ENCODE measurements at places on chromosomes 5 and 9.

DNA sequence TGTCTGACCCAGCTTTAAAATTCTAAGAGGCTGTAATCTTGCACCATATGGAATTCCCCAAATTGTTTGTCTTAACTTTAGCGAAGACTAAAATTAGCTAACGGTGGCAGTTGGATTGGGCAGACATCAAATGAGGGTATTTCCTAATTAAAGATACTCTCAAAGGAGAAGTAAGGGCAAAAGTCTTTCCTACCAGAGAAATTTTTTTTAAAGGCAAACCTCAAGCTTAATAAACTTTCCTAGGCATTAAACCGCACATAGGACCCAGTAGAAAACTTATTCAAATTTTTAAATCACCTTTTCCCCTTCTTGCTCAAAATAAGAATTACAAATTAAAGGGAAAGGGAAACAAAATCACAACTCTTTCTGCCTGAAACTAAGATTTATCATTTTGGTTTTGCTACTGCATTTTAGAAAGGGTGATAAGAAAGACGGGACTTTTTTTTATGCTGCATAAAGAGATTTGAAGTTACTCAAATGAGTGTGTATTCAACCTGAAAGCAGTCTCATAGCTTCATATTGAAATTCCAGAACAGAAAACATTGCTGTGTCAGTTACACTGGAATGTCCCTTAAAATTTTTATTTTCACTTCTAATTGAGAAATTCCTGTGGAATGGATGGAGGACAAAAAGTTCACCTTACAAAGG, 189.1 kb upstream of the PTGER4 start:
- no peak for DNase-seq

DNA sequence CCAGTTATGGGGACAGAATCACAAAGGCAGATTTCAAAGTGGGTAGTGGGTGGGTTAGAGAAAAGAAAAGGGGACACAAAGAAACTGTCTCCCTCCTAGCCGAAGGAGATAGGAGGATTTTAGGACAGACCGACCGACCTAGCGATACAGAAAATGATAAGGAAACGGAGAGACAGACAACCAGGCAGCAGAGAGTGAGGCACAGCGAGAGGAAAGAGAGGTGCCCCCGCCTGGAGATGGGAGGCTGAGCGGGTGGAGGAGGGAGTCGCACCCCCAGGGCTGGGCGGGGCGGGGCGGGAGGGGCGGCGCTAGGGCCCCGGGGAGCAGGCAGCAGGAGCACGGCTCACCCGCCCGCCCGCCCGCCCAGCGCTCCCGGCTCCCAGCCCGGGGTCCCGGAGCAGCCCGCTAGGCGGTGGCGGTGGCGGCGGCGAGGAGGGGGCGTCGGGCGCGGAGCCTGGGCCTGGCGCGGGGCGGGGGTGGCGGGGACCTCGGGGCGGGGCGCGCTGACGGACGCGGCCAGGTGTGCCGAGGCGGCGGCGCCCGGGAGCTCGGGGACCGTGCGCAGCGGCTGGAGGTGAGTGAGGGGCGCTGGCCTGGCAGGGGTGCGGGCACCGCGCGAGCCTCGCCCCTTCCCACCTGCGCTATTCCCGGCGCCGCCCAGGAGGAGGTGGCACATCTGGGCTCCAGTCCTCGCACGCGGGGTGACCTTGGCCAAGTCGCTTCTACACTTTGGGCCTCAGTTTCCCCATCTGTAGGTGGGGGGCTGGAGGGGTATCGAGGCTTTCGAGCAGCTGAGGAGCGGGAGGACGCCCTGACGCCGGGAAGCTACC, 15.9 kb upstream of the SYNPO start:
- DNase-seq: no peak

GRCh38 chr5:149298842-149299404, 27.3 kb downstream of the AFAP1L1 start:
- no peak for DNase-seq

DNA sequence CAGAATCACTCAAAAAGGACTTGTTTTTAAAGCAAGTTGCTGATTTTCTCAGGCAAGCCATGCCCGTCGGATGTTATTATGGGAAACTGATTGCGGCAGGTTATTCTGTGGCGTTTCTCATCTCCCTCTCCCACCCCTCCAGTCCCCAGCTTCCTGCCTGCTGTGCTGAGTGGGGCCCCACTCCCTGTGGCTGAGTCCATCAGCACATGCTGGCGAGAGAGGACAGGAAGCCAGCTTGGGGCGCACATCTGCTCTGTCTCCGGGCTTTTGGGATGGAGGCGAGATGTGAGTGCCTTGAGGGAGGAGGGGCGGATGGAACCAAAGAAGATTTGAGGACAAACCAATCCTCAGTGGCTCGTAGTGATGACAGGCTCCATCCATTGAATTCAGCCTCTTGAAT, 108.0 kb downstream of the DAPK1 start:
- DNase-seq: no peak

- DNase-seq: no peak
These were observed 278.4 kb downstream of the NSG2 start for GRCh38 chr5:174323878-174324281.

DNA sequence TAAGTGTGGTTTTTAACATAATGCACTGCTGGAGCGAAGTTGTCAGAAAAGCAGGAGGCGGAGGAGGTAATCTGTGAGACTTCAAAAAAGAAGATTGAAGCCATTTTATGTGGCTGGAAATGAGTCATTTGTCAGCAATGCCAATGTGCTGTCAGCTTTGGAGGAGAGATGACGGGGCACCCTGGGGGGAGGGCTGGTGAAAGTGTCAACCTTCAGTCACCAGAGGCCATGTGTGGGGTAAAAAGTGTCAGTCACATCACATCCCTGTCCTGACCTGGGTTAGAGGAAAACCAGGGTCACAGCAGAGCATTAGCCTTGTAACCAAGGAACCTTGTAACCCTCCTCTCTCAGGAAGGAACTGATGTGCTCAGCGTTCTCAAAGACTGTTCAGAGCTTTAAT, 59.1 kb downstream of the TLR4 start:
- DNase-seq: no peak

GRCh38 chr5:176381423-176381822, 7.0 kb downstream of the NOP16 start:
- no peak for DNase-seq

DNA sequence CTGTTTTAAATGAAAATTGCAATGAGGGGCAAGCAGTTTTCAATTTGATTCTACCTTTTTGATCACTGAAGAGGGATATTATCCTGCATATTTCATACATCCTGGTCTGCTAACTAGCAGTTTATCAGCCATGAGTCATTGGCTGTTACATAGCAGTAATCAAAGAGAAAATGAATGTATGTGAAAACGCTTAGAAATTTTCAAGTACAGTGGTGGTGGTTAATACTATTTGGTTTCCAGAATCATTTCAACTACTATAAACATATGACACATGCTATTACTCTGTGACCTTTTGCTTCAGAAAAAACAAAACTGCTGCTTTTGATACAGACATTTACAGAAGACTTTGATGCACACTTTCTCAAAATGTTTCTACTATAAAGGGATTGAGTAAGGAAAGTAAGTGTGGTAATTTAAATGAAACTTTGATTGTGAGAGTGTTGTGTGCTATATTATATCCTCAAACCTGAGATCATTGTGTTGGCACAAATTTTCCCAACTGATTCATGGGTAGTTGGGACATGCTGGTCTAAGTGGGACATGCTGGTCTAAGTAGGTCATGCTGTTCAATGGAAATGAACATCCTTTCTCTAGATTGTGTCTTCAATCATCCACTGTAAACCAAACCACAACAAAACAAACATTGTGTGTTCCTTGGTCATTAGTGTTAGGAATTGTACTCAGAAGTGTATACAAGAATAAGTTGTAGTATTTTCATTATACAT, 5.1 kb downstream of the RNF14 start:
- DNase-seq: no peak

GRCh38 chr9:14011799-14012560, 302.0 kb downstream of the NFIB start:
- no peak for DNase-seq

- no peak for DNase-seq
These were observed 21.0 kb downstream of the PAEP start for GRCh38 chr9:135582541-135582940.

DNA sequence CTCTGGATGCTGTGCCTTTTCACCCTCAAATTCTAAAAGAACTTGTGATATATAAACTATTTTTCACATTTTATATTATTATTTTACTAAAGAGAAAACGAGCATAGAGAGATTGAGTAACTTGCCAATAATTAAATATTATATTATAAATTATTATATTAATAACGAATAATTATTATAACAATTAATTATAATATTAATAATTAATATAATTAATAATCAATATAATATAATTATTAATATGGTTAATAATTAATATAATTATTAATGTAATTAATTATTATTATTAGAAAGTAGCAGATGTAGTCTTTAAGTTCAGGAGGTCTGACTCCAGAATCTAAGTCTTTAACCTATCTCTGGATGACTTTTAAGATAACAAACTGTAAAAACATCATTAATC, 20.1 kb downstream of the OR2Y1 start:
- DNase-seq: no peak

DNA sequence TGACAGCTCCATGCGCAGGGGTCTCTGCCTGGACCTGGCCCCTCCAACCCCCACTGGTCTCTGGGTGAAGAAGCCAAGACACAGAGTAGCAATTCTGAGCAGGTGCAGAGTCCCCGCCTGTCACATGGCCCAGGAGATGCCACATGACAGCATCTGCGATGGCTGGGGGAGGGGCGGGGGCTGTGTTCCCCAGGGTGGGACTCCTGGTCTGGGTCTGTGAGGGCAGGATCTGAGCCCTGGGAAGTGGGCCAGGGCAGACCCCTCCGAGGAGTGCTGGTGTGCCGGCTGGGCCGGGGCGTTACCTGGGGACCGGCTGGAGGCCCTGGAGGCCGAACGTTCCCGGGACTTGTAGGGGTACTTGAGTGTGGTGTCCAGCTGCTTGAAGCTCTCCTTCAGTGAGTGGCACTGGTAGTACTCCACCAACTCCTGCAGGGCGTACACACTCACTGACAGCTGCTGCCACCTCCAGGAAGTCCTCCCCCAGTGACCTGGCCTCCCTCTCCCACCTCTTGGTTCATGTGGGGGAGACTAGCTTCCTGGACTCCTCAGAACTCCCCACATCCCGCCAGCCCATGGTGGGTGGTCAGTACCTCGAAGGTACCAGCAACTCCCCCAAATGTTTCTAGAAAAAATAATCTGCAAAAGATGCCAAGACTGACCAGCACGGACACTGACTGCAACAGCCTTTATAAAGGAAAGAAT, 32.1 kb upstream of the SARDH start:
- DNase-seq: no peak

- no peak for DNase-seq
These were observed 174.9 kb upstream of the PUM3 start for GRCh38 chr9:3018691-3019230.

DNA sequence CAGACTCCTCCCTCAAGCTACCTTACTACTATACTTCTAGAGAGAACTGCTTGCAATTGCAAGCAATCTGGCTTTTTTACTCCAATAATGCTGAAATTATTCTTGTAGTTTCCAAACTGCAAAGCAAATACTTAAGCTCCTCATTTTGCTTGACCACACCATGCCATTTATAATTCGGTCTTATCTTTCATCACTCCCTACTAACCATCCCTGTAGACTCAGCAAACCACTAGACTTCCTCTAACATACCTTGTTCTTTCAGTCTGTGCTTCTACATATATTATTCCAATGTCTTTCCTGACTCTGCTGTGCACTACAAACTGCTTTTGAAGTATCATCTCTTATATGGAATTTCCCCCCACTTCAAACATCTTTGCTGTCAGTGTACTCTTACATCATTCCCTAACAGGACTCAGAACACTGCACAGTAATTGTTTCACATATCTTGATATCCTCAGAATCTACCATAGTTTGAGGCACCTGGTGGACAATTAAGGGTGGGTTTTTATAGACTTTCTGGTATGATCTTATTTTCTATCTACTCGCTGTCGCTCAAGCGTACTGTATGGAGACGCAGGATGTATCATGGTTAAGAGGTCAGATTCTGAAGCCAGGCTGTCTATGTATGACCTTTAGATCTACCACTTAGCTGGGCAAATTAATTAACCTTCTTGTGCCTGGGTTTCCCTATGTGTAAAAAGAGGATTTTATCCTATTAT, 2.8 kb downstream of the IL6ST start:
- no peak for DNase-seq

- no peak for DNase-seq
These were observed 30.3 kb upstream of the CER1 start for GRCh38 chr9:14752871-14753270.

- no peak for DNase-seq
These were observed 4.6 kb downstream of the ENHO start for GRCh38 chr9:34518110-34518616.

GRCh38 chr5:98510143-98510985, 263.1 kb upstream of the RGMB start:
- DNase-seq: no peak

DNA sequence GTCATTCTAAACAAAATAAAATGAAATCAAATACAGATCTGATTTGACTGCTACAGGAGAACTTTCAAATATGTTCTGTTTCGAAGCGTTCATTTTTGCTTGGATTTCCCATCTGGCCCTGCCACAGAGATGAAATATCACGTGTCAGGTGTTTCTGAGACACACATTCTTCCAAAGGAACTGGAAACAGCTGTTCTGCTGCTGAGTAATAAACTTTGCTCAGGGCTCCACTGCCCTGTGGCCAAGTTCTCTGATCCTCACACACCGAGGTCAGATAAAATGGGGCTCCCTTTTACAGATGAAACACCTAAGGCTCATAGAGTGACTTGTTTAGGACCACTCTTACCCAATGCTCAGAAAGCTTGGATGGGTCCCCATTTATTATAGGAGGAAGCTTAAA, 42.5 kb downstream of the FRMPD1 start:
- DNase-seq: no peak

GRCh38 chr9:106119176-106119575, 424.8 kb downstream of the TMEM38B start:
- DNase-seq: no peak

GRCh38 chr5:30438785-30439184, 754.7 kb upstream of the CDH6 start:
- no peak for DNase-seq

GRCh38 chr9:37408933-37409710, 13.4 kb upstream of the GRHPR start:
- DNase-seq: no peak

GRCh38 chr5:171634511-171634910, 151.1 kb upstream of the SMIM23 start:
- DNase-seq: no peak

- peak; percentile 59 for DNase-seq
These were observed 9.0 kb downstream of the PRRC2B start for GRCh38 chr9:131402738-131403492.

All from fibroblast of skin of left biceps (primary cell).